ENCODE measurements at places on chromosomes 16 and 17. TPM values are rescaled to one million over a fixed set of nuclear protein-coding genes. Genes with fewer than 3 reads are reported as not detected.

The KRT31 gene
- not detected for total RNA-seq

The CX3CL1 gene
- 9.5 TPM for total RNA-seq

The LRRC37A2 gene
- total RNA-seq: 6.1 TPM

The CNOT1 gene
- total RNA-seq: 82.9 TPM

The RNF112 gene
- 6.3 TPM for total RNA-seq

Data from right cardiac atrium (tissue), 5 donors.